ELR (cell line): ENCODE measurements at places on chromosomes 2 and 18.

- DNase-seq, result peak; percentile 35
These were observed 267.9 kb downstream of the LPIN1 start for GRCh38 chr2:12014088-12014960.

- peak; percentile 34 for DNase-seq
These were observed 62.3 kb upstream of the STON1 start for GRCh38 chr2:48467637-48468036.

DNA sequence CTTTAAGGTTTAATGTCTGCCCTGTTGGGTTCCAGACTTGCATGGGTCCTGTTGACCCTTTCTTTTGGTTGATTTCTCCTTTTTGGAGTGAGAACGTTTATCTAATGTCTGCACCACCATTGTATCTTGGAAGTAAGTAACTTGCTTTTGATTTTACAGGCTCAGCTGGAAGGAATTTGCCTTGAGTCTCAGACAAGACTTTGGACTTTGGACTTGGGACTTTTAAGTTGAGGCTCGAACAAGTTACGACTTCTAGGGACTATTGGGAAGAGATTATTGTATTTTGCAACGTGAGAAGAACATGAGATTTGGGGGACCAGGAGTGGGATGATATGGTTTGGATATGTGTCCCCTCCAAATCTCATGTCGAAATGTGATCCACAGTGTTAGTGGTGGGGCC lies 267.7 kb downstream of the GLI2 start:
- DNase-seq, result no peak

DNA sequence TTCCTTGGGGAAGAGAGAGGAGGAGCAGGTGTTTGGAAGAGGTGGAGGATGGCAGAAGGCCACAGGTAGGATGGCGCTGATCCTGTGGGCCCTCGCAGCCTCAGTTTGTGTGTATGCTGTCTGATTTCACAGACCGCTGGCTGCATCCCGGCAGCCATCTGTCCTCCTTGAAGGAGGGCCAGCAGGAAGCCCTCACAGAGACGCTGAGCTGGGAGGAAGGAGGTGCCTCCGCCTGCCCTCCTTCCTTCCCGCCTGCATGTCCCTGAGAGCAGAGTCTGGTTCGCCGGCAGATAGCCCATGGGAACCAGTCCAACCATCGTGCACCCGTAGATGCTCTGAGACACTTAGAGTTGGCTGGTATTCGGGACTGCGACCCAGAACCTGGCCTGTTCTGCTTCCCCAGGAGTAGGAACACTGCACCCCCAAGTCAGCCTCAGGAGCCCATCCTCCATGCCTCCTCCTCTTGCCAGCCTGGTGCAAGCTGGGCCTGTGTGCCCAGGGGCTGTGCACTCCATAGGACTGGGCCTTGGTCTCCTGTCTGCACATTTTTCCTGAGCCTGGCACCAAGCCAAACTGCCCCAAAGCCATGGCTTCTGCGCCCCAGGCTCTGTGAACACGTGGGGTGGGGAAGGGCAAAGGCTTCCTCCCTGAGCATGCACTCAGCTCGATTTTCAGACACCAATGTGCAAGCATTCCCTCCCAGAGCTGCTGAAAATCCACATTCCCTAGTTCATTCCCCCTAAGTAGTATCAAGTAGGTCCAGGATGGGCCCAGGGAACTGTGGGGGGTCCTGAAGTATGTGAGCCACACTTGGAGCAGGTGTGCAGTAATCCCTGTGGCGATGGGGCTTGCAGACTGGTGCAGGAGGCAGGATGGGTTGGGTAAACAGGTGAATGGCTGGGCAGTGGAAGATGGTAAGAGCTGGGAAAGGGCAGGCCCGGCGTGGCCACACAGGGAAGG lies 115.6 kb downstream of the SEPTIN10 start:
- DNase-seq, result no peak

DNA sequence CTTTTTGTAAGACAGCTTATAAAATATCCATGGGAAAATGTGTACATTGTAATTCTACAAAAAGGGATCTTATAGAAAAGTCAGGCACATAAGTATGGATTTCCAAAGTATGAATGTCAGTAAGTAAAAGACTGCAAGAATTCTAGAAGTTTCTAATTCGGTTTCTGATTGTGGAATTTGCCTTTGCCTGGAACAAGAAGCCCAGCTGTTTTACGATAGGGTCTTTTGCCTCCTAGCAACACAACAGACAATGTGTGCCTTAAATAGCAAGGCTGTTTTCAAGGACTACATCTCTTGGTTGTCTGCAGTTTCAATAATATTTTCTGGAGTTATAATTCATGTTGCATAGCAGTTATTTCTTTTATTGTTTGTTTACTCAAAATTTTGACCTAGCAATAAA lies 312.9 kb downstream of the MTX2 start:
- DNase-seq, result no peak

GRCh38 chr2:232541961-232542714 lies 2.6 kb downstream of the CHRNG start:
- DNase-seq, result no peak

DNA sequence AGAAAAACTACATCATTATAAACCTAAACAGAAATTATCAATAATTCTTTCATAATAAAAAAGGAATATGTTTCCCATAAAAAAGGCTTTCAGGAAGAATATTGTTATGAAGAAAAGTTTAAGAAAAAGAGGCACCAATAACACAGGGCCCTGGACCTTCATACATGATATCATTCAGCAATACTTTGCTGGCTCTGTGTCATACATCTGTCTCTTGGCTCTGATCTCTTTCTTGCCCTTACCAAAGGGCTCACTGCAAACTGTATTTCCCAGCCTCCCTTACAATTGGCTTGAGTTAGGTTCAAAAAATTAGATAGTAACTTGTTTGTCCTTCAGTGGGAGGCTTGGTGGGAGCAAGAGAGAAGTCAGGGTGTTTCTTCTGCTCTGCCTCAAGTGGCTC lies 499.0 kb downstream of the TGIF1 start:
- no peak for DNase-seq

- DNase-seq, result peak; percentile 67
These were observed 74.1 kb downstream of the TLK1 start for GRCh38 chr2:171086352-171087290.

GRCh38 chr2:153588408-153588807 lies 109.8 kb upstream of the RPRM start:
- no peak for DNase-seq

- DNase-seq, result peak; percentile 59
These were observed 558 bp downstream of the THAP4 start for GRCh38 chr2:241636182-241637017.

- DNase-seq, result no peak
These were observed 40.0 kb downstream of the MOGAT1 start for GRCh38 chr2:222711315-222711940.

DNA sequence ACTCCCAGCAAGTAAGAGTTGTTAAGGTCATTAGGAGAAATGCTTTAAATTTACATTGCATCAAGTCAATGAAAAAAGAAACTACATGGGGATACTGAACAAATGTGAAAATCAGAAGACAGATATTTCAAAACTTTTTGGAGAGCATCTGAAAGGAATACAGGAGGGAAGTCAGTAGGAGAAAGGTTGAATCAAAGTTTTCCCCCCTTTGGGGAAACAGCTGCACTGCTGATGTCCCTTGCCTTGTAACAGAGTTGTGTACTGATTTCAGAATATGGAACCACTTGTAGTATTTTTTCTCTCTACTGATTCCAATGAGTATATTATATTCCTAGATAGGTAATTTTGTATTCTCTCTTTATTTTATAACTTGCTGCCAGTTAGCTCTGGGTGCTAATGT lies 592.5 kb upstream of the ZEB2 start:
- DNase-seq, result no peak

DNA sequence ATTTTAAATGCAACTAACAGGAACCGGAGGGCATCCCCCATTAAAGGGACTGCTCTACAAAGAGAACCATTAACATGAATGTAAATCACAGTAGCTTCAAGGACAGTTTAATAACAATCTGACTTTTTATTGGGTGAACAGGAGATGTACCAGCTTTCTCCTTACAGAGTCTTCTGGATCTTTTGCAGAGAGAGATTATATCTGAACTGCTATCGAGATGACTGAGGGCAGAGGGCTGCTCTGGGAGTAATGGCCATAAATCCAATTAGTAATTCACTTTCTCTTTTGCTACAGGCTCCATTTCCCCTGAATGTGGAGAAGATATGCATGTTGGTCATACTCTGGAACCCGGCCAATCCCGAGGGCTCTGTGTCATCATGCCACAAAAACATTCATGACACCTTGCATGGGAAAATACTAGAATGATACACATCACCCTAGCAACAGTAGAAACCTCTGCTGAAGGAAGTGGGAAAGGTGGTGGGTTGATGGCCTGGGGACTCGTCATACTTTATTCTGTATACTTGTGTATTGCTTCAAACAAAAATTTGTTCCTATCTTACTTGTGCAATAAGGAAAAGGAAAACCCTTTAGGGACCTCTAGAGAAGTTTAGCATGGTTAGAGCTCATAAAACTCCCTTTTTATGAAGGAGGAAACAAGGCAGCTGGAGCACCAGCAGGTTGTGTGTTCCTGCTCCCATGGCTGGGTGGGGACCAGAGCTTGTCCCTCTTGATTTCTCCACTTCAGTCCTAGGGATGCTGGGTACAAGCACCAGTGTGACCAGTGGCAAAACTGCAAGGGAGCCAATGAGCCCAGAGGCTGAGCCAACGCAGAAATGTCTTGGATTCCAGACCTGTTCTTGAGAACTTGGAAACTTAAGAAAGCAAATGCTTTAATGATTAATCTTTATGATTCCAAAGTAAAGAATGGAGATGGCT lies 26.0 kb downstream of the CTAGE1 start:
- peak; percentile 91 for DNase-seq

GRCh38 chr2:20216130-20217025 lies 8.6 kb downstream of the SDC1 start:
- DNase-seq, result no peak

GRCh38 chr2:203685081-203685621 lies 21.3 kb upstream of the CD28 start:
- DNase-seq, result peak; percentile 92

- DNase-seq, result no peak
These were observed 40.6 kb upstream of the FOSL2 start for GRCh38 chr2:28352104-28352503.

- DNase-seq, result no peak
These were observed 59.6 kb downstream of the CSRNP3 start for GRCh38 chr2:165529130-165529529.
